ENCODE measurements at places on chromosomes 12 and 14. TPM values are rescaled to one million over a fixed set of nuclear protein-coding genes. Genes with fewer than 3 reads are reported as not detected.
A peak's percentile ranks its signal among the peaks of the same experiment; 100 is the strongest.

GRCh38 chr12:91384806-91385205, 202.2 kb upstream of the DCN start:
- no peak for DNase-seq

DNA sequence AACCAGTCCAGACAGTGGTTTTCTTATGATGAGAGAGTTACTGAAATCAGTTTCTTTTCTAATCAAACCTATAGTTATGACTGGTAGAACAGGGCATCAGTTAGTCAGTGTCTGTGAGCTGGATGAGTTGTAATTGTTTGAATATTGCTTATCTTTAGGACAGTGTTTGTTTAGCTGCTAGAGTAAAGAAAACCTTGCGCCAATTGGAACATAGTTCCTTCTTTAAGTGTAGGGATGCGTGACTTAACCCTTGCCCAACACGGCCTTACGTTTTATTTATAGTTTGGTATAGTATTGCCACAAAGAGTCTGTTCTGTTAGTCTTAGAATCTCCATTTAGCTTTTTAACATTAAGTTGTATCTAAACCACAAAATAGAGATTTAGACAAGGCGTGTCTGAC, 572.6 kb downstream of the SLC16A7 start:
- no peak for DNase-seq

DNA sequence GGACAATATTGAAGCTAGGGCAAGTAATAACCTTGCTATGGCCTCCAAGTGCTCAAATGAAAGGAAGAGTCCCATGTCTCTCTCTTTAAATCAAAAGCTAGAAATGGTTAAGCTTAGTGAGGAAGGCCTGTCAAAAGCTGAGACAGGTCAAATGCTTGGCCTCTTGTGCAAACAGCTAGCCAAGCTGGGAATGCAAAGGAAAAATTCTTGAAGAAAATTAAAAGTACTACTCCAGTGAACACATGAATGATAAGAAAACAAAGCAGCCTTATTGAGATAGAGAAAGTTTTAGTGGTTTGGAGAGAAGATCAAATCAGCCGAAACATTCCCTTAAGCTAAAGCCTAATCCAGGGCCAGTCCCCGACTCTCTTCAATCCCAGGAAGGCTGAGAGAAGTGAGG, 84.1 kb upstream of the PLEKHA5 start:
- no peak for DNase-seq

DNA sequence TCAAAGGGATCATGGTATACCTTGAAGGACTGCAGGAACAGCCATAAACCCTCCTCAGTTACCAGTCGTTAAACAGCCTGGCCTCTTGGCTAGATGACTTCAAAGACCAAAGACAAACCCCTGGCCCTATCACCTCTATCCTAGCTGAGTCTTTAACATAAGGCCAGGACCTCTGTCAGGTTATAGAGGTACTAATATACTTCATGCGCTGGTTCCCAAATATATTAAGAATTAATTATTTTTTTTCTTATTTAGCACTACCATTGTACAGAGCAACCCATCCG, 459.8 kb downstream of the RAD51B start:
- DNase-seq, result no peak

GRCh38 chr14:72828604-72829003, 65.3 kb downstream of the DPF3 start:
- no peak for DNase-seq

- DNase-seq, result no peak
These were observed 4.7 kb downstream of the DYNLL1 start for GRCh38 chr12:120500581-120500980.

- no peak for DNase-seq
These were observed 19.2 kb downstream of the TBX3 start for GRCh38 chr12:114664651-114665320.

- DNase-seq, result no peak
These were observed 3.8 kb upstream of the B3GNT4 start for GRCh38 chr12:122199484-122200355.

DNA sequence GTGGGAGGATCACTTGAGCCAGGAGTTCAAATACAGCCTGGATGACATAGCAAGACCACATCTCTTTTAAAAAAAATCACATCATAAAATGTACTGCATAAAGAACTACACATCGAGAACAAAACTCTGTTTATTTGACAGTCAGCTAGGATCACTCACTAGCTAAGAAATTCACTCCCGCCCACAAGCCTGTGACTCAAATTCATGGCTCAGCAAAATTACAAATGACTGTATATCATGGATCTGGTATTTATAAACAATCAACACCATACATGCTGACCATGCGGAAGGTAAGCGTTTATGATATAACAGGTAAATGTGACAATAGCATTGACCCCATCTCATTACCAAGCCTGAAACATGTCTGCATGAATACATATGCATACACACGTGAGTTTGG, 206.5 kb downstream of the EFCAB11 start:
- no peak for DNase-seq

DNA sequence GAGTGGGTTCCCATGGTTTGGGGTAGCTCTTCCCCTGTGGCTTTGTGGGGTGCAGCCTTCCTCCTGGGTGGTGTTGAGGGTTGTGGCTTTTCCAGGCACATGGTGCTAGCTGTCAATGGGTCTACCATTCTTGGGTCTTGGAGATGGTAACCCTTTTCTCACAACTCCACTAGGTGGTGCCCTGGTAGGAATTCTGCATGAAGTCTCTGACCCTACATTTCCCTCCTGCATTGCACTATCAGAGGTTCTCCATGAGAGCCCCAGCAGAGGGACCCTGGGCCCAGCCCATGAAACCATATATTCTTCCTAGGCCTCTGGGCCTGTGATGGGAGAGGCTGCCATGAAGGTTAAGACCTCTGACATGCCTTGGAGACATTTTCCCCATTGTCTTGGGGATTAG, 1093.3 kb downstream of the SLC16A7 start:
- DNase-seq, result no peak

- no peak for DNase-seq
These were observed 40.0 kb downstream of the FBXW8 start for GRCh38 chr12:116950628-116951325.

- DNase-seq, result peak; percentile 41
These were observed 489 bp upstream of the EML5 start for GRCh38 chr14:88793259-88793625.

GRCh38 chr14:57245941-57246340, 22.8 kb downstream of the EXOC5 start:
- no peak for DNase-seq

DNA sequence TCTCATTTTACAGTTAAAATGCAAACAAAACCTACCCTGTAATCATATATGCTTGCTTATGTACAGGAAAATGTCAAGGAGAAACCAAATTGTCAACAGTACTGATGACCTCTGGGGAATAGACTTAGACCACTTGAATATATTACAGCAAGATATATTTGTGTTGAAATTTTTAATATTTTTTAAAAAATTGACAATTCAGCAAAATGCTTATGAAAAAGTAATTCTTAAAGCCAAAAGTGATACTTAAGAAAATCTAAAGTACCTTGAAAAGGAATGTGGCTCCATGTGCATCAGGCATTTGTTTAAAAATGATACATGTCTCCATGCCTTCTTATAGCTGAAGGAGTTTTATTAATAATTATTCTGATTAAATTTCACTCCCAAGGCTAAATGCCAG, 49.2 kb downstream of the PTPN21 start:
- no peak for DNase-seq

DNA sequence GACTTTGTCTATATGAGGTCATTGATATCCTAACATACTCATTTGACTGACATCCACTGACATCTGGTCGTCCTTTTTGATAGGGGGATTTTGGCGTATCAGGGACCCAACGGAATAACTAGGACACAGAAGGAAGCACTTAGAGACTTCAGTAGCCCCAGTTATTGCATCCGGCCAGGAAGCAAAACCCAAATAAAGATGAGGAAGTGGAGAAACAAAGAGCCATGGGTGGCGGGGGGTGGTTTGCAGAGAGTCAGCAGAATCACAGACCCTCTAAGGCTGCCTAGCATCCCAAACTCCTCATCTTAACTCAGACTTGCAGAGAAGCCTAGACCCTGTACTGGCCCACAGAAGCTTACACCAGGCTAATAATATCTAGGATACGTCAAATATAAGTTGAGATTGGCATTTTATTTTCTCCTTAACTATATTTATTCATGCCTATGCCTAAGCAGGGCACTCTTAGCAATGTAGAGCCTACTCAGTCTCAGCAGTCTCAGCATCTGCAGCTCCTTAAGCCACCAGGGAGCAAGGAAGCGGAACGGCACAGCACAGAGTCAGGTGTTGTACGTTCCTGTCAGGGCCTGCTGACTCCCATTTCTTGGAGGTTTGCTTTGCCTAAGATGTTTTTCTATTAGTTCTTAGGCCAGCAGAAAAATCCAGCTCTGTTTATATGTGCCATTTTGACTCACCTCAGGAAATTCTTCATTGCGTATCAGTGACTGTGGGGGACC, 45.1 kb downstream of the KCNA1 start:
- no peak for DNase-seq

DNA sequence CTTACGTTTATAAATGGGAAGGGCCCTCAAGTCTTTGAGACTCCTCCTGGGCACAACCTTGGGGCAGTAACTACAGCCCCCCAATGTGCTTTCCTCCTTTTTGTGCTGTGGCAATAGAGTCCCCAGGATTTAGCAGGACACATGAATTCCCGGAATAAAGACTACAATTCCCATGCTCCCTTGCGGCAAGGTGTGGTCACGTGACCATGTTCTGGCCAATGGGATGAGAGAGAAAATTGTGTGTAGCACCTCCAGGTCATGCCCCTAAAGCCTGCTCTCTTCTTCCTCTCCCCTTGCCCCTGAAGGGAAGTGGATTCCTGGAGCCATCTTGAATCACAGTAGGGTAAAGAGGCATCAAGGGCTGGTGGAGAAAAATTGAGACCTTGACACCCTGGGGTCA, 295.1 kb upstream of the SFSWAP start:
- DNase-seq, result no peak

The ITPK1 gene
- total RNA-seq, result 123 TPM

The BHLHE41 gene
- total RNA-seq, result 34.5 TPM

The SMCO2 gene
- not detected for total RNA-seq

The HOXC12 gene
- total RNA-seq, result not detected

The CLEC6A gene
- not detected for total RNA-seq

The TBC1D30 gene
- total RNA-seq, result 0.35 TPM

The BICDL1 gene
- 0.87 TPM for total RNA-seq

The POTEG gene
- total RNA-seq, result not detected

The TESPA1 gene
- total RNA-seq, result 0.70 TPM

The ZNF839 gene
- total RNA-seq, result 7.6 TPM

Data from Right ventricle myocardium inferior (tissue), 1 donor.